Gastrocnemius medialis (tissue), 4 donors: ENCODE measurements at places on chromosomes 13 and 19. TPM values are rescaled to one million over a fixed set of nuclear protein-coding genes. Genes with fewer than 3 reads are reported as not detected.
A peak's percentile ranks its signal among the peaks of the same experiment; 100 is the strongest.

Gene CYP2A6
- total RNA-seq: 0.16 TPM

Gene ZNF835
- total RNA-seq: 2.4 TPM

Gene PLEKHF1
- 69.1 TPM for total RNA-seq

Gene NLRP9
- not detected for total RNA-seq

Gene TSHZ3
- 1.9 TPM for total RNA-seq

GRCh38 chr19:43620061-43621001 lies 902 bp upstream of the ZNF428 start:
- H3K36me3 ChIP-seq: no peaks in the 10 kb centered on the region
- peak overlapping the region; percentile 92 for H3K4me3 ChIP-seq
- DNase-seq: no peak
- H3K4me1 ChIP-seq: peaks cover 19% of the 10 kb centered on the region
- peak overlapping the region; percentile 96 for H3K27ac ChIP-seq

GRCh38 chr13:98389319-98389718 lies 187.6 kb downstream of the STK24 start:
- no peak overlapping the region for H3K4me3 ChIP-seq
- H3K27ac ChIP-seq: no peak overlapping the region
- peaks cover 3% of the 10 kb centered on the region for H3K36me3 ChIP-seq
- no peak for DNase-seq

DNA sequence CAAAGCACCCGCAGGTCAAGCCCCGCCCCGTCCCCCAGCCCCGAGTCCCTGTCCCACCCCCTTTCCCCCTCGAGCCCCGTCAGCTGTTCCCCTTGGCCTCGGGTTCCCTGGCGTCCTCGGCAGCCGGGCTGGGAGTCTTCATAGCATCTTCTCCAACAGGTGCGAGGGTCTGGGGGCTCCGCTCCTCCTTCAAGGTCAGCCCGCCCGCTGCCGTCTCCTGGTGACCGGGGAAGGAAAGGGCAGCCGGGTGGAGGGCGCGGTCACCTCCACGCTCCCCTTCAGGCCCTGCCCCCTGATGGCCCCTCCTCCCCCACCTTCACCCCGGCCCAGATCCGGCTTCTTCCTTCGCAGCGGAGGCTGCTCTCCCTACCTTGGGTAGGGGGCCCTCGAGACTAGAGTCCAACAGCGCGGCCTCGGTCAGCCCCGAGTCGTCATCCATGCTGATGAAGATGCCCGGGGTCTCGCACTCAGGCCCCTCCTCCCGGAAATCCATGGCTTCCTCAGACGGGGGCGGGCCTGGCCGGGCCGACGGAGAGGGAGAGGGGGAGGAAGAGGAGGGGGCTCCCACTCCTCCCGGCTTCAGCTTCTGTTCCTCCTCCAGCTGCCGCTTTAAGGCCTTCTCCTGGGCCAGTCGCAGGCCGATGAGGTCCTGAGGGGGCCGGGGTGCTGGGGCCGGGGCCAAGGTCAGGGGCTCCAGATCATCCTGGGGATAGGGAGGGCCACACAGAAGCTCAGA lies 541 bp upstream of the RSPH6A start:
- H3K27ac ChIP-seq: no peak overlapping the region
- H3K4me3 ChIP-seq: peak overlapping the region; percentile 28
- peaks cover 5% of the 10 kb centered on the region for H3K27me3 ChIP-seq
- H3K36me3 ChIP-seq: peaks cover 3% of the 10 kb centered on the region
- no peak for DNase-seq
- peaks cover 3% of the 10 kb centered on the region for H3K4me1 ChIP-seq

DNA sequence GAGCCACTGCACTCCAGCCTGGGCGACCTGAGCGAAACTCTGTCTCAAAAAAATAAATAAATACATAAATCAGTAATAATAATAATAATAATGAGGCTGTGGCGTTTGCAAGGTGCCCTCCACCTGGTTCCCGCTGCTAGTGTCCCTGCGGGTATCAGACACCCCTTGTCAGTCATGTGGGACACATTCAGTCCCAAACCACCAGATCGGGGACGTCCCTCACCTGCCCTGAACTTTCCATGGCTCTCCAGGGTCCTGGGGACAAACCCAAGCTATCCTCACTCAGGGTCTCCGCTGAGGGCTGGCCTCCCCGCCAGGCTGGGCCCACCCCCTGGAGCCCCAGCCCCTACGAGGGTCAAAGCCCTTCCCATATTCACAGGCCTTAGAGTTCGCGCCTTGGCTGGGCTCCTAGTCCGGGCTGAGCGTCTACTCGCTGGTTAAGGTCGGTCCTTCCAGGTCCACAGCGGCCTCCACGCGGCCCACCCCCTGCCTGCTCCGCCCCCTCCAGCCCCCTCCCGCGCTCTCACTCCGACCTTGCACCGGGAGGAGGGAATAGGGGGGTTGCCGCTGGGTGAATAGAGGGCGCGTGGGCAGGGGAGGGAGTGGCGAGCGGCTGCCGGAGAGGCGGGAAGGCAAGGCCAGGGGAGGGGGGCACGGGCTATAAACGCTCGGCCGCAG lies 349 bp upstream of the KISS1R start:
- H3K4me1 ChIP-seq: peaks cover 9% of the 10 kb centered on the region
- no peaks in the 10 kb centered on the region for H3K36me3 ChIP-seq
- no peak overlapping the region for H3K27ac ChIP-seq
- H3K27me3 ChIP-seq: peaks cover 37% of the 10 kb centered on the region

GRCh38 chr13:50366488-50367174 lies 351.4 kb downstream of the KCNRG start:
- no peaks in the 10 kb centered on the region for H3K27me3 ChIP-seq
- H3K27ac ChIP-seq: no peak overlapping the region
- DNase-seq: no peak
- H3K36me3 ChIP-seq: no peaks in the 10 kb centered on the region
- no peak overlapping the region for H3K4me3 ChIP-seq

GRCh38 chr13:29861694-29862110 lies 11.3 kb upstream of the UBL3 start:
- H3K4me3 ChIP-seq: no peak overlapping the region
- no peaks in the 10 kb centered on the region for H3K4me1 ChIP-seq
- DNase-seq: no peak
- no peaks in the 10 kb centered on the region for H3K36me3 ChIP-seq
- H3K27ac ChIP-seq: no peak overlapping the region
- no peaks in the 10 kb centered on the region for H3K27me3 ChIP-seq

DNA sequence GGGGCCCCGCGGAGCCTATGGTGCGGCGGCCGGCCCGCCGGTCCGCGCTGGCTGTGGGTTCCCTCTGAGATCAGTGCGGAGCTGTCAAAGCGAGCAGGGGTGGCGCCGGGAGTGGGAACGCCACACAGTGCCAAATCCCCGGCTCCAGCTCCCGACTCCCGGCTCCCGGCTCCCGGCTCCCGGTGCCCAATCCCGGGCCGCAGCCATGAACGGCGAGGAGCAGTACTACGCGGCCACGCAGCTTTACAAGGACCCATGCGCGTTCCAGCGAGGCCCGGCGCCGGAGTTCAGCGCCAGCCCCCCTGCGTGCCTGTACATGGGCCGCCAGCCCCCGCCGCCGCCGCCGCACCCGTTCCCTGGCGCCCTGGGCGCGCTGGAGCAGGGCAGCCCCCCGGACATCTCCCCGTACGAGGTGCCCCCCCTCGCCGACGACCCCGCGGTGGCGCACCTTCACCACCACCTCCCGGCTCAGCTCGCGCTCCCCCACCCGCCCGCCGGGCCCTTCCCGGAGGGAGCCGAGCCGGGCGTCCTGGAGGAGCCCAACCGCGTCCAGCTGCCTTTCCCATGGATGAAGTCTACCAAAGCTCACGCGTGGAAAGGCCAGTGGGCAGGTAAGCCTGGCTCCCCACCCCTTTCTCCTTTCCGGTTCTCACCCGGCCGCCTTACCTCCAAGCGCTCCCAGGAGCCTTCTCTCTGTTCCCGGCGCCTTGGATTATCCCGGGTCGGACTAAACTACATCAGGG lies at the start of gene PDX1:
Gene PDX1 (plus strand): TSS at position 67 of the 743 bp plus-strand sequence. CDS start 139 bp downstream, at position 206.
- H3K27ac ChIP-seq: no peak within 1 kb of the TSS
- no peak for DNase-seq
- peak within 1 kb of the TSS; percentile 47 for H3K4me3 ChIP-seq

DNA sequence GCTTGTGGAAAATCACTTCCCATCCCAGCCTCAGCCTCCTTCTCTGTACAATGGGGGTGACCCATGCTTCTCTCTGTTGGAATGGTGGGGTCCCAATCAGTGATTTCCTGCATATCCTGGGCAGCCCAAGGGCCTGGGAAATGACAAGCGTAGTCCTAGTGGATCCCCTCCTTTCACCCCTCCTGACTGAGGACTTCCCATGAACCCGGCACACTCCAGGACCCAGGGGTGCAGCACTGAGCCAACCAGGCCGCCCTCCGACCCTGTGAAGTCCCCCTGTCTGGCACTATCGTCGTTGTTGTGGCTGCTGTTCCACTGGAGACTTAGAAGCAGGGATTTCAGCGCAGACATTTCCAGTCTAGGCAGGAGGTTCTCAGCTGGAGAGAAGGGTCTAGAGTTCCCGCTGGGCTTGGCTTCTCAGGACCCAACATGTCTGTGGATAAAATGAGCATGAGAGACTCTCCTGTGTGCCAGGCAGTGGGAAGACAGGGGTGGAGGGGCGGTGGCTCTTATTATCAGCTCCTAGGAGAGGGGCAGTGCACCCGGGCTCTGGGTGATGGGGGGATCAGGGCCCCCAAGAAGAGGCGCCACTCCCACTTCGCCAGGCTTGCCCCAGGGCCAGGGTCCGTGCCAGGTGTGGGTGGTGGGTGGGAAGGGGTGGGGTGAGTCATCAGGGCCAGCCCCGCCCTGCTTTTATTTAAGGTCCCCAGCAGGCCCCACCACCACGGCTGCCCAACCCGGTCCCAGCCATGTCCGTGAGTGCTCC lies at the start of gene LGALS7B:
Gene LGALS7B (plus strand): TSS at position 723 of the 766 bp plus-strand sequence. CDS start 27 bp downstream, at position 750.
- no peak within 1 kb of the TSS for H3K27ac ChIP-seq
- no peak within 1 kb of the TSS for H3K4me3 ChIP-seq
- H3K27me3 ChIP-seq: no peaks in the 10 kb centered on the region
- no peaks in the 10 kb centered on the region for H3K4me1 ChIP-seq
- no peaks in the 10 kb centered on the region for H3K36me3 ChIP-seq

DNA sequence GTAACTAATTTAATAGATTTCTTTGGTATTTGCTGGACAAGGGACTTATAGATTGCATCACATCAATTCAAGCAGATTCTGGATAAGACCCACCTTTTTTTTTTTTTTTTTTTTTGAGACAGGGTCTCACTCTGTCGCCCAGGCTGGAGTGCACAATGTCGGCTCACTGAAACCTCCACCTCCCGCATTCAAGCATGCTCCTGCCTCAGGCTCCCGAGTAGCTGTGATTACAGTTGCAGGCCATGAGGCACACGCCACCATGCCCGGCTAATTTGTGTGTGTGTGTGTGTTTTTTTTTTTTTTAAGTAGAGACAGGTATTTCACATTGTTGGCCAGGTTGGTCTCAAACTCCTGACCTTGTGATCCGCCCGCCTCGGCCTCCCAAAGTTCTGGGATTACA lies 4.2 kb upstream of the PRODH2 start:
- no peaks in the 10 kb centered on the region for H3K36me3 ChIP-seq
- no peaks in the 10 kb centered on the region for H3K4me1 ChIP-seq
- no peak overlapping the region for H3K4me3 ChIP-seq
- H3K27me3 ChIP-seq: peaks cover 12% of the 10 kb centered on the region
- DNase-seq: no peak

GRCh38 chr19:48630296-48631063 lies 6.7 kb downstream of the DBP start:
- no peak overlapping the region for H3K4me3 ChIP-seq
- peak; percentile 75 for DNase-seq
- H3K27me3 ChIP-seq: no peaks in the 10 kb centered on the region
- H3K27ac ChIP-seq: peak overlapping the region; percentile 100
- peaks cover 55% of the 10 kb centered on the region for H3K4me1 ChIP-seq

DNA sequence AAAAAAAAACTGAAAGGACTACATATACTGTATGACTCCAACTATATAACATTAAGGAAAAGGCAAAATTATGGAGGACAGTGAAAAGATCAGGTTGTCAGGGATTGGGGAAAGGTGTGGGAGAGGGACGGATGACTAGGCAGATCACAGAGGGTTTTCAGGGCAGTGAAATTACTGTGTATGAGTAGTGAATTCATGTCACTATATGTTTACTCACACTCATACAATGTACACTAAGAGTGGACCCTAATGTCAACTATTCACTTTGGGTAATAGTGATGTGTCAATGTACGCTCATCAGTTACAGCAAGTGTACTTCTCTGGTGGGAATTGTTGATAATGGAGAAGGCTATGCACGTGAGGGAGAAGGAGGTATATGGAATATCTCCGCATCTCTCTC lies 144.3 kb downstream of the ITGBL1 start:
- no peak overlapping the region for H3K4me3 ChIP-seq
- no peak overlapping the region for H3K27ac ChIP-seq
- no peaks in the 10 kb centered on the region for H3K27me3 ChIP-seq

- H3K4me3 ChIP-seq: no peak overlapping the region
- H3K27me3 ChIP-seq: no peaks in the 10 kb centered on the region
- no peaks in the 10 kb centered on the region for H3K36me3 ChIP-seq
- H3K27ac ChIP-seq: no peak overlapping the region
- no peaks in the 10 kb centered on the region for H3K4me1 ChIP-seq
Observed at GRCh38 chr19:27773318-27774094, 1439.4 kb downstream of the UQCRFS1 start.

- no peaks in the 10 kb centered on the region for H3K27me3 ChIP-seq
- no peaks in the 10 kb centered on the region for H3K4me1 ChIP-seq
- H3K36me3 ChIP-seq: no peaks in the 10 kb centered on the region
- H3K27ac ChIP-seq: no peak overlapping the region
Observed at GRCh38 chr13:113602291-113602988, 17.9 kb downstream of the TFDP1 start.

- no peak overlapping the region for H3K27ac ChIP-seq
- DNase-seq: no peak
- no peaks in the 10 kb centered on the region for H3K4me1 ChIP-seq
- H3K4me3 ChIP-seq: no peak overlapping the region
- H3K27me3 ChIP-seq: no peaks in the 10 kb centered on the region
Observed at GRCh38 chr13:107712145-107712860, 503.0 kb downstream of the LIG4 start.

DNA sequence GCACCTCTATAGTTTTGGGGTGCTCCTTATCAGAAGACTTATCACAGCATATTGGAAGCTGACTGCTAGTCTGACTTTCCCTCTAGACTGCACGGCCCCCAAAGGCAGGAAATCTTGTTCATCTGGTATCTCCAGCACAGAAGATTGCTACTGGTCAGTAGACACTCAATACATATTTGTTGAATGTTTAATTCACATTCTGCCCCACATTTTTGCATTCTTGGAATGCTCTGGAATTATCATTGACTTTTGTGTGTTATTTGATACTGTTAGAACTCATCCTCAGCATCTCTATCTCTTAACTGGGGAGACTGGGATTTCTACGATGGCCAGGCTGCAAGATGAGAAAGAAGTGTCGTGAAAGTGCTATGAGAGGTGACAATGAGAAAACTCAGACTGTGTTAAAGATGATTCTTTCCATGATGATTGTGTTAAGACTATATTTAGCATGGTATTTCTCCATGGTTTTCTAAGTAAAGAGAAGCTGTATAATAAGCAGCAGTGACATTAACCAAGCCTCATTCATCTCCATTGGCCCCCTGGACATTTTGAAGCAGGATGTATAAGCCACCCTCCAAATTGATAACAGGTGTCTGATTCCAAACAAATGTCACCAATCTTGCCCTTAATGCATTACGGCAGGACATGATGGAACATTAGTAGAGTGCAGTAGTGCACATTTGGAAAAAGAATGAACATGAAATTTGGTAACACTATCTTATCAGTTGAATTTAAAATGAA lies 440.9 kb downstream of the RFC3 start:
- H3K4me1 ChIP-seq: no peaks in the 10 kb centered on the region
- H3K4me3 ChIP-seq: no peak overlapping the region
- no peak for DNase-seq
- no peaks in the 10 kb centered on the region for H3K36me3 ChIP-seq
- no peak overlapping the region for H3K27ac ChIP-seq
